Adrenal gland (tissue), 19 donors: ENCODE measurements at places on chromosomes 3 and 15. TPM values are rescaled to one million over a fixed set of nuclear protein-coding genes. Genes with fewer than 3 reads are reported as not detected.

DNA sequence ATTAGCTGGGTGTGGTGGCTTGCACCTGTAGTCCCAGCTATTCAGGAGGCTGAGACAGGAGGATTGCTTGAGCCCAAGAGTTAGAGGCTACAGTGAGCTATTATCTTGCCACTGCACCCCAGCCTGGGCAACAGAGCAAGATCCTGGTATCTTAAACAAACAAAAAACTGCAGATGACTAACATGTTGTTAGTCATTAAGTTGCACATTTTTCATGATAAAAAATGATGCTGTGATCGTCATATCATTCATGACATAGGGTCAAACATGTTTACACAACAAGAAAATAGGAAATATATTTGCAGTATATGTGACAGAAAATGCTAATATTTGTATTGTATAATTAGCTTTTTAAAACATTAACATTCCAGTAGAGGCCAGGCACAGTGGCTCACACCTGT is 20.2 kb upstream of the DAPK2 start:
- H3K4me1 ChIP-seq, result peaks cover 19% of the 10 kb centered on the region
- H3K4me3 ChIP-seq, result no peak overlapping the region
- no peaks in the 10 kb centered on the region for H3K36me3 ChIP-seq
- H3K27me3 ChIP-seq, result no peaks in the 10 kb centered on the region

- no peak overlapping the region for H3K27ac ChIP-seq
- peaks cover 9% of the 10 kb centered on the region for H3K4me1 ChIP-seq
- H3K36me3 ChIP-seq, result no peaks in the 10 kb centered on the region
- no peak for DNase-seq
- no peaks in the 10 kb centered on the region for H3K27me3 ChIP-seq
- no peak overlapping the region for H3K4me3 ChIP-seq
These were observed 4.6 kb downstream of the WDR53 start for GRCh38 chr3:196563721-196564225.

DNA sequence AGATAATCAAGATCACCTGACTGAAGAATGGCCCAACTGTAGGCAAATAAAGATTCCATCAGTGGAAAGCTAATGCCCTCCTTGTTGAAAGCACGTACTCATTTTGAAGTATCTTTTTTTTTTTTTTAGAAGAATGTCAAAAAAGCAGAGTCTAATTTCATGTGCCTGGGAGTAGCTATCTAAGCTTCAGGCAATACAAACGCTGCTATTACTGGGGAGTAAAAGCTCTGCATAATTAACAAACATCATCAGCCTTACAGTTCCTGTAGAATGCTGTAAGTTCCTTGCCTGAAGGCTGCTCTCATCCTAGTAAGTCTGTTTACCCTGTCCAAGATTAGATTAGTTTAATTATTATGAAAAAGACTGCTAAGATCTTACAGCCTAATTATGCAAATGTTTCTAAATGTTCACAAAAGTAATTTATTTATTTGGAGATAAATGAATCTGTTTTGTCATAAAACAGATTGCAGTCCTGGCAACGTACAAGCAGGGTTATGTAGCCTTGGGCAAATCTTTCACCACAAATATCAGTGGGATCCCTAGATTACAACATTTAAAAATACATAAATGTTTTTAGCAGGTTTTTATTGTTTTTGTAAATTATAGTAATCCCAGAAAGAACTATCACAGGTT is 451.3 kb upstream of the AGTR1 start:
- no peak for DNase-seq
- H3K36me3 ChIP-seq, result no peaks in the 10 kb centered on the region
- no peaks in the 10 kb centered on the region for H3K27me3 ChIP-seq
- H3K4me1 ChIP-seq, result no peaks in the 10 kb centered on the region

DNA sequence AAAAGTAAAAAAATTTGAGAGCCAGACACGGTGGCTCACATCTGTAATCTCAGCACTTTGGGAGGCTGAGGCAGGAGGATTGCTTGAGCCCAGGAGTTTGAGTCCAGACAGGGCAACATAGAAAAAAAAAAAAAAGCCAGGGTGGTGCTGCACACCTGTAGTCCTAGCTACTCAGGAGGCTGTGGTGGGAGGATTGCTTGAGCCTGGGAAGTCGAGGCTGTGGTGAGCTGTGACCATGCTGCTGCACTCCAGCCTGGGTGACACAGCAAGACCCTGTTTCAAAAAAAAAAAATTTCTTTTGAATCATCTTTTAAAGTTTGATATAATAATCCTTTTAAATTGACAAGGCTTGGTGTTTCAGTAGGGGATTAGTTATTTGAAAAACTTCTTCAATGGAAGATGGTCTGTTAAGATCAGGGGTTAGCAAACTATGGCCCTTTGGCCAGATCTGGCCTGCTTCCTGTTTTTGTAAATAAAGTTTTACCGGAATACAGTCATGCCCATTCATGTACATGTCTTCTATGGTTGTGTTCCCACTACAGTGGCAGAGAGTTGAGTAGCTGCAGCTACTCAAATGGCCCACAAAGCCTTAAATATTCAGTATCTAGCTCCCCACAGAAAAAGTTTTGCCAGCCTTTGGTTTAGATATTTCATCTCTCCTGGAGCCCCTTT is 28.9 kb downstream of the CDAN1 start:
- H3K4me3 ChIP-seq, result no peak overlapping the region
- no peaks in the 10 kb centered on the region for H3K36me3 ChIP-seq
- no peak for DNase-seq
- no peaks in the 10 kb centered on the region for H3K27me3 ChIP-seq
- no peaks in the 10 kb centered on the region for H3K4me1 ChIP-seq
- no peak overlapping the region for H3K27ac ChIP-seq

DNA sequence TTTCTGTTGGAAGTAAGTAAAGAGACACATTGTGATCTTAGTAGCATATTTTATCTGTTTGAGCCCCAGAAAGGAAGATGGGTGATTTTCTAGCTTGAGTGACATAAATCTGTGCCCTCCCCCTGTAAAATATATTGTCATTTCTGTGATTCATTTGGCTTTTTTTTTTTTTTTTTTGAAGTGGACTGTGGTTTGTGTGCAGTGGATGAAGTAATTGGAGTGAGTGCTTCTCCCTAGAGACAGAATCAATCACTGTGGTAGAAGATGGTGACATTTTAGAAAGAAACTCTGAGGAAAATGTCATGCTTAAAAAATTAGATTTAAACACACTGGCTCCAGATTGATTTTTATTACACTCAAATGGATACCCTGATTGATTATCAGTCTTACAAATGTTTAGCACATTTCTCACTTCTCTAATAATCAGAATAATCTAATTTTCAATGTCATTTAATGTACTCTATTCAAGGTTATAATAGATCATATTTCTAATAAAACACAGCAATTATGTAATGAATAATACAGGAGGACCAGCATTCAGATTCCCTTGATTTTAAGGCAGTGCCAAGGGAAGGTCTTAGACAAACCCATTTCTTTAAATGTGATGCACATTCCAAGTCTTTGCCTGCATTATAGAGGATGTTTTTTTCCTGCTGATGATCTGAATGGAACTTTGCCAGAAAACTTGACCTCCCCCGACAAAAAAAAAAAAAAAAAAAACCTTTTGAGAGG is 116.6 kb downstream of the TOP2B start:
- no peak for DNase-seq
- H3K27ac ChIP-seq, result no peak overlapping the region
- H3K4me1 ChIP-seq, result no peaks in the 10 kb centered on the region
- no peaks in the 10 kb centered on the region for H3K36me3 ChIP-seq
- H3K4me3 ChIP-seq, result no peak overlapping the region
- no peaks in the 10 kb centered on the region for H3K27me3 ChIP-seq

DNA sequence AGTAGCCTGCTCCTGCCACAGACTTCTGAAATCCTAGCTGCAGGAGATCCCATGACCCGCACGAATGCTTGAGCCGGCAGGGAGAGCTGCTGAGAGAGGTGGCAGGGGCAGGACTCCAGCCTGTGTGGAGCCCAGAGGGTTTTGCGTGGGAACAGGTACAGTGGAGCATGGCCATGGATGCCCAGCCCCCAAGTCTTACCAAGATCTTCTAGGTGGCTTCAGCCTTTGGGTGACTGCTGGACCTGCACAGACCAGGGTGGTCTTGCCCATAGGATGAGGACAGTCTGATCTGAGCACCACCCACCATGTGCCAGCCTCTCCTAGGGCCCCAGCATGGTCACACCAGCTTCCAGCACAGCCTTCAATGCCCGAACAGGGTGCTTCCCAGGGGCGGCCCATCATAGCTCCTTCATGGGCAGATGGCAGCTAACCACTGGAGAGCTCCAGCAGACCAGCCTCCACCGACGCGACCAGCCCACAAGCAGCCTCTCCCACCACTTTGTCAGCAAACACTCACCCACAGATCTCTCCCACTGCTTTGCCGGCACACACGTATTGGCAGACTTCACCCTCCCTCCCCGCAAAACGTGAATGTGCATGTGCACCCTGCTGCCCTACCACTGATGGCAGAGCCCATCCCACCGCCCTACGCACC is 56.0 kb downstream of the ADAMTS17 start:
- H3K36me3 ChIP-seq, result no peaks in the 10 kb centered on the region
- no peaks in the 10 kb centered on the region for H3K4me1 ChIP-seq
- DNase-seq, result no peak
- no peak overlapping the region for H3K4me3 ChIP-seq

GRCh38 chr3:52119826-52120225 is 34.4 kb downstream of the POC1A start:
- H3K36me3 ChIP-seq, result no peaks in the 10 kb centered on the region
- H3K27me3 ChIP-seq, result no peaks in the 10 kb centered on the region
- peaks cover 13% of the 10 kb centered on the region for H3K4me1 ChIP-seq

The RASGRP1 gene
- total RNA-seq, result 0.28 TPM

DNA sequence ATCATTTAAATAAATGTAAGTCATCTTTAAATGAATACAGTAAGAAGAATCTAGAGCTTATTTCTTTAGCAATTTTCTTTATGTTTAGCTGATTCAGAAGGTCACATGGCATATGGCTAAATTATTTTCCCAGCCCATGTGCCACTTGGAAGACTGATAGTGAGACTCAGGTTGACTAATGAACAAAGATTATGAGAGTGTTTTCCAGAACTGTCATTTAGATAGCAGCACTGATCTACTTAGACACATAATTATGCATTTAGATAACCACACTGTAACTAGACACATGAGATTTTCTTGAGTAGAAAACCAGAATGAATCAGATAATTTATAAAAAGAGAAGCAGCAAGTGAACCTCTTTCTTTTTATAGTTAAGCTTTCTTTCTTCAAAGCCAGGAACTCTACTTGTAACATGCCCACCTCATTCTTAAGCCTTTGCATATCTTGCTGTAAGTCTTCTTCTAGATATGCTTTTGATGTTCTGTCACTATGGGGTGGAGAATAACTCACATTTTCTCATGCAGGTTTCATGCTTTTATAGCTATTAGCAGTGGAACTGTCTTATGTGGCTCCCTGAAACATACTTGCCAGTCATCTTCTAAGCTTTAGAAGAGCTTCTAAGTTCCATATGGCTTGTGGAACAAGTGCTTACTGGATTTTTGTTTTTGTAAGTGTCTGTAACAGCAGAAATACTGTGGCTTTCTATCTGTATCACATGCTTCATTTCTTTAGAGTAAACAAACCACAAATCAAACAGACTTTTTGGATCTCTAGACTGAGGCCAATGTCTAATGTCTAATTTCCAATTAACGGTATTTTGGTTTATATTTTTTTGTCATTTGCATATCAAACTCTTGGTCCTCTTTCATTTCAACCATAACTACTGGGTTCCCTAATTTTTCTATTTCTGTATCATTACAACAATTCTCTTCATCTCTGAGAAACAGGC is 101.4 kb downstream of the LMLN start:
- H3K27me3 ChIP-seq, result peaks cover 5% of the 10 kb centered on the region
- H3K4me3 ChIP-seq, result no peak overlapping the region
- H3K4me1 ChIP-seq, result no peaks in the 10 kb centered on the region
- no peaks in the 10 kb centered on the region for H3K36me3 ChIP-seq

The DUOX1 gene
- total RNA-seq, result not detected

DNA sequence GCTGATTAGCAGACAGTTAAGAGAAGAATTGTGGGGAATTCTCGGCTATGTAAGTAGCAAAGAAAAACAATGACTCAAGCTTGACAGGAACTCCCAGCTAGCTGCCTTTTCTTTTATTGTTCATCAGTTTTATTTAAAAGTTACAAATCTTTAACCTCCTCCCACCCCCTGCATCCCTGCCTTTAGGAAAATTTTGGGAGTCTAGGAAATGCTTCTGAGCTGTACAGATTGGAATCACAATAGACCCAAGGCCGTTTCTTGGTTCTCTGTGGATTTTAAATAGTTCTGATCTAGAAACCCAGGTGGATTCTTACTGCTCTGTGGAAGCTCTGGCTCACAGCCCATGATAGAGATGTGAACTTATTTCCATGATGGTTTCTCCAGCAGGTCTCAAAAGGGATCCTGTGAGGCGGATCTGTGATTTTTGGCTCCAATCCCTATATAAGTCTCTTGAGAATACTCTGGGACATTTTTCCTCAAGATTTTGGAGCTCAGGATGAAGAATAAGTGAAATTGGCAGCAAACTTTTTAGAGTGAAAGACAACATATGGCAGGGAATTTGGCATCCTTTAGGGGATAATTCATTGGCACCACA is 312.3 kb downstream of the EPHA3 start:
- H3K27ac ChIP-seq, result no peak overlapping the region
- H3K4me3 ChIP-seq, result no peak overlapping the region
- no peaks in the 10 kb centered on the region for H3K4me1 ChIP-seq
- H3K36me3 ChIP-seq, result no peaks in the 10 kb centered on the region
- H3K27me3 ChIP-seq, result no peaks in the 10 kb centered on the region

DNA sequence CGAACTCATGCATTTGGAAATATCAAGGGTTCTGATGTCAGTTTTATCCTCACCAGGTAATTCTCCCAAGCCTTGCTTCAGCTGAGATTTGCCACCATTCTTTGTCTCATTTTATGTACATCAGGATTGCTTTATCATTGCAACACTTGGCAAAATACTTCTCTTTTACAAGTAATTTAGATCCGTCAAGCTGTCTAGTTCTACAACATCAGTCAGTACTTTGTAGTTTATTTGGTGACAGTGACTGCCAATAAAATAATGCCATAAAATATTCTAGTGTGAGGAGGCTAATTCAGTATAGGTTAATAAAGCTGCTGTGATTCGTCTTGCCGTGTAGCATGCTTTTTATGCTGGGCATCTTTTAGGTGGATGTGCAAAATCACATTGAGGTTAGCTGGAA is 565.3 kb upstream of the SGO1 start:
- H3K36me3 ChIP-seq, result no peaks in the 10 kb centered on the region
- no peaks in the 10 kb centered on the region for H3K27me3 ChIP-seq
- H3K4me3 ChIP-seq, result no peak overlapping the region
- H3K27ac ChIP-seq, result no peak overlapping the region
- DNase-seq, result no peak
- no peaks in the 10 kb centered on the region for H3K4me1 ChIP-seq

DNA sequence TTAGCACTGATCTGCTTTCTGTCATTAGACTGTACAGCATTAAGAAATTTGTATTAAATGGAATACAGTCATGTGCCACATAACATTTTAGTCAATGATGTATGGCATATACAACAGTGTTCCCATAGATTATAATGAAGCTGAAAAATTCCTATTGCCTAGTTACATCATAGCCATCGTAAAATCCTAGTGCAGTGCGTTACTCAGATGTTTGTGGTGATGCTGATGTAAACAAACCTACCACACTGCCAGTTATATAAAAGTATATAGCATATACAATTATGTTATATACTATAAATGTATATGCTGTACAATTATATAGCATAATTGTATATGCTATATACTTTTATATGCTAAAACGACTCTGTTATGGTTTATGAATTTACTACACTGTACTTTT is 41.7 kb downstream of the APH1B start:
- no peak overlapping the region for H3K27ac ChIP-seq
- no peaks in the 10 kb centered on the region for H3K36me3 ChIP-seq
- no peak for DNase-seq
- H3K4me3 ChIP-seq, result no peak overlapping the region
- H3K4me1 ChIP-seq, result no peaks in the 10 kb centered on the region
